Mesenteric fat pad (tissue), 1 donor: ENCODE measurements at places on chromosomes 2 and 18.

DNA sequence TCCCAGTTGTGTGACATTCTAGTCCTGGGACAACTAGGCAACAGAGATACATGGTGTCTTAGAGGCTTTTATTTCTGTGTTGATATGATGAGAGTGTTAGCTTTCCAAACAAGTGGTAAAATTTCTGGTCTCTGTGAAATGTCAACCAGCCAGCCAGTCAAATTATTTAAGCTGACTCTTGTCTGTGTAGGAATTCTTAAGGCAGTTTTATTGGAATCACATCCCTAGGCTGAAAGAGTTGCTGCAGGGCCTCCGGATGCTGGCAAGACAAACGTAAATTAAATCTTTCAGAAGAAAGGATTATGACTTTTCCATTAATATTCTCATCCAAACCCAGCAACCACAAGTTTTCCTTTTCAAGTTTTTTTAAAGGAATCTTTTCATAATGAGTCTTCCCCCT lies 44.6 kb downstream of the SERPINB7 start:
- no peak for DNase-seq

- no peak for DNase-seq
These were observed 65.1 kb downstream of the CUL3 start for GRCh38 chr2:224520064-224520463.

GRCh38 chr2:5794012-5794411 lies 101.8 kb downstream of the SOX11 start:
- DNase-seq: no peak

DNA sequence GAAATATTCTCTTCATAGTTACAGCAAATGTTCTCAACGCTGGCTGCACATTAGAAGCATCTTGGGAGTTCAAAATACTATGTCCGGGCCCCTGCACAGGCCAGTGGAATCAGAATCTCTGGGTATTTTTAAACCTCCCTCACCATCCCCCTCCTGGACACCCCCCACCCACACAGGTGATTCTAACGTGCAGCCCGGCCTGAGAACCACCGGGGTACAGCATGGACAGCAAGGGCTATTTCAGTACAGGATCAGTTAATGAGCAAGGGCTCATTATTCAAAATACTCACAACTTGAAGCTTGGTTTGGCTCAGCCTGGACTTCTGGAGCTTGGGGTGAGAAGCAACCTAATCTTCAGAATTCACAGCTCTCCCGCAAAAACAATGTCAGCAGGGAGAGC lies 31.4 kb downstream of the INO80C start:
- no peak for DNase-seq

- no peak for DNase-seq
These were observed 127.6 kb upstream of the LINC00305 start for GRCh38 chr18:64276311-64277090.

DNA sequence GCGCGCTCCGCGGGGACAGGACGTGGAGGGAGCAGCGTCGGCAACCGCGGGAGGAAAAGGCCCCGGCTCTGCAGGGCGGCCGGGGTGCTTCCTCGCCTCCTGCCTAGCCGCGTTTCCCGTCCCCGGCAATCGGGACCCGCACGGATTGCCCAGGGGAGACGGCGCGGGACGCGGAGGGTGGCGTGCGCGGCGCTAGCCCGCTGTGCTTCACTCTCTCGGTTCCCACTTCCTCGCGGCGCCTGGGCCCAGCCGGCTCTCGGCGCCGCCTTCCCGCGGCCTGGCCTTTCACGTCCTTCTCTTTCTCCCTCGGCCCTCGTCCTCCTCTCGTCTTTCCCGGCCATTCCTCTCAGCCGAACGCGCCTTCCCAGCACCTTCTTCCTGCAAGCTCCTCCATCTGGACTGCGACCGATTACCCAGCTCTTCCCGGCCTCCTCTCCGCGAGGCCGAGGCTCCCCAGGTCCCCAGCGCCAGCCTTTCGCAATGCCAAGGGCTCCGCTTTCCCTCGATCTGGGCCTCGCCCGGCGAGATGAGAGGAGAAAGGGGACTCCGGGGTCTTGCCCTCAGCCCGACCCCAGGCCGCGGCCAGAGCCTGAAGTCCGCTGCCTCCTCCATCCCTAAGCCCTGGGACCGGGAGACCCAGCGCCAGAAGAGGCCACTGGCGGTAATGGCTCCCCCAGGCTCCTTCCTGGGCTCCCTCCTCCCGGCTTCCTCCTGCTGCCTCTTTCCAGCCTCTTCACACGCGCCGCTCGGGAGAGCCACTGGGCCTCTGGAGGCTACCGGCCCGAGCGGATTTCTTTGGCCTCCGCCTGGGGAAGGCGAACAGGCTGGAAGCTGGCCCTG lies 34.3 kb upstream of the ATP6V1B1 start:
- DNase-seq: peak; percentile 88

DNA sequence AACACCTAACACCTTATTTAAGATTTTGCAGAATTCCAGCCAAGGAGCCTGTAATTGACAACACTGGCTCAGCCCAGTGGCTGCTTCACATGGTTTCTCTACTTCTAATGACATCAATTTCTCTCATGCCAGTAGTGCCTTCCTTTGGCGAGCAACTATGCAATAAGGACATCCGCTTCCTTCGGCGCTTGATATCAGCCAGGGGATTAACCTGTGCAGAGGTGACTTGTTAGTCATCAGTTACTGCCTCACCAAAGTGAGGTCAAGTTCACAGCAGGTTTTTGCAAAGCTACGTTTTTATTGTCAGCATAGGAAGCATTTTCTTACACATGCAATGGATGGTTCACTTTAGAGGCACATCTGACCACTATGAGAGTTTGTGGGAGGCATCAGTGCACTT lies 24.0 kb upstream of the EDAR start:
- no peak for DNase-seq

DNA sequence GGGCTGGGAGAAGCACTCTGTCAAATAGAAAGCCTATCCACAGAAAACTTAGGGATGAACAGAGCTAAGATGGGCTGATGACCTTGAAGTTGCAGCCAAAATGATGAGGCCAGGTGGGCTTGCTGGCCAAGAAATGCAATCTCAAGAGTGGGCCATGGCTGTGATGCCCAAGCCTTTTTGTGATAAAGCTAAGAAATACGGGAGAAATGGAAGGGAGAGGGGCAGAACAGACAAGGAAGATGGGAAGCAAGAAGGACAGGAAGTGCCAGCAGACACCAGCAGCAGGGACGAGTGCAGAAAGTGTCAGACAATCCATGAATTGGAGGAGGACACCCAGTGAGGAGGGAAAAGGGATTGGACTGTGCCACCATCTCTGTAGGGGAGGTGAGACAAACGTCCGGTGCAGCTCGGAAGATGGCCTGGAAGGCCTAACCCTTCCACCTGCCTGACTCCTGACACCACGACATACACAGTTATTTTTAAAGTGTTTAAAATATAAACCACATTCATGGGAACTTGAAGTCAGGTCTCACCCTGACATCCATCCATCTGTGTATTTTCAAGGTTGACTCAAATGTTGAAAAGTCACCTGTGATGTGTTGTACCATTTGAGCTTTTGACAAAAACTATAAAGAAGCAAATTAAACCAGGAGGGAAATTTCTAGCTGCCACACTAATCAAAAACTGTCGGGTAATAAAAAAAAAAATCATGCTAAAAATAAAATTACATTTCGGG lies 105.5 kb downstream of the BCL2 start:
- DNase-seq: no peak

DNA sequence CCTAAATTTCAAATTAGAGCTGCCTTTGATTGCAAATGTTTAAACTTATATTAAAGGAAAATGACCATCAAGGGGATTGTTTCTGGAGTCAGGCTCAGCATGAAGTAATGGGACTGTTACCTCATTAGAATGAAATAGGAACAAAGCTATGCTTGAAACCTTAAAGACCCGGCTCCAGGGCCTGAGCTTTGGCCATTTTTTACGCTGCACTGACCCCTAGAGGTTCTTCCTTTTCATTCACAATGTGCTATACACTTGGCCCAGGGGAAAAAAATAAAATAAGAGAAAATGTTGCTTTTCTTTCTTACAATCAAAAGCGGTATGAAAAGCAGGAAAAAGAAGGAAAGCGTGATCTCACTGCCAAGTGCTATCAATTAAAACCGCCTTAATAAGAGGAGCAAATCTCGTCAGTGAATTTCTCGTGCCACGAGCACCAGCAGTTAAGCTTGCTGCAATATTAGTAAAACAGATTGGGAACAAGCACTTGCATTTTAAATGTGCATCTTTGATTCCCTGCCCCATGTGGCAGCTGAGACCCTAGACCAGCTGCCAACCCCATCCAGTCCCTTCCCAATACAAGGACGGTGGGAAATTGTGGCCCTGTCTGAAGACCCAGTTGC lies 96.6 kb downstream of the MBD2 start:
- no peak for DNase-seq

DNA sequence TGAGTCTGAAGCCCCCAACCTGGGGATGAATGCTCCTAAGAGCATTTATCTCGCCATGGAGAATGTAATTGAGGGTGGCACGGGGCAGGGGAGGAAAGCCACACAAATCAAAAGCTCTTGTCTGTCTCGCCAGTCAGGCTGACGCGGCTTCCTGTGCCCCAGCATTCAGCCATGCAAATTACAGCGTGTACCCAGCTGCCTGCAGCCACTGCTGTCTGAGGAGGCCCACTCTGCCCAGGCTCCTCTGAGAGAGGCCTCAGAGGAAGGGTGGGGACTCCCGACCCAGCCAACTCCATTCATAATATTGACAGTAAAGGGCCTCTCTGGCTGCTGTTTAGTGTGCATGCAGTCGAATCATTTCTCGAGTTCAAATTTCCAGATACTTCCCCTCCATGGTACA lies 22.0 kb downstream of the SMAD7 start:
- DNase-seq: no peak

- no peak for DNase-seq
These were observed 36.0 kb downstream of the BCL11A start for GRCh38 chr2:60517446-60517845.

DNA sequence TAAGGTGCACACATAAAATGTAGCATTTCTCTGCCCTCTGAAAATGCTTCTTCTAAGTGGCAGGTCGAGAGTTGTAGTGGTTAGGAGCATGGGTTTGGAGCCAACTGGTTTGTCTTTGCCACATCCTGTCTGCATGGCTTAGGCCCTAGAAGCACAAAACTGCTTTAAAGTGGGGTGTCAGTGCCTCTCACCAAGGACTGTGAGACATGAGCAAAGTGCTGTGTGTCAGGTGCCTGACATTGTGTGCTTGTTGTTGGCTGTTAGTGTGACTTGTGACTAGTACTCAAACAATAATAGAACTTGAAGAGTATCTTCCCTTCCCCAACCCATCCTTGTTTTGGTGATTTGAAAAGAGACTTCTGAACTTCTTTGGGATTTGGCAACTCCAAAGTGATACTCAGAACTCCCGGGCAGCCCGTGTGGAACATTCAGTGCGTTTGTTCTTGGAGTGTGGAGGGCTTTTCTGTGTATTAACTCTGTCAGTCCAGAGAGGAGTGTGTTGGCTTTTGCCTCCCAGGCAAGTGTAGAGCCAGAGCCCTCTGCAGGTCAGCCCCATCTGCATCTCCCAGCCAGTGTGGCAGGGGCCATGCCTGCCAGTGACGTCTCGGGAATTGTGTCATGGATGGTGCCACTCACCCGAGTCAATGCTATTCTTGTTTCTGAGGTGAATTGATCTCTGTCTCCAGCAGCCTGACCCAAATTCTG lies 5.0 kb downstream of the MGAT5 start:
- DNase-seq: no peak

GRCh38 chr2:134727385-134727784 lies 8.6 kb upstream of the TMEM163 start:
- no peak for DNase-seq

GRCh38 chr2:163733301-163733938 lies 2.4 kb downstream of the FIGN start:
- no peak for DNase-seq

GRCh38 chr2:18950361-18950851 lies 361.0 kb upstream of the NT5C1B start:
- DNase-seq: no peak

GRCh38 chr2:98917031-98917471 lies 19.0 kb downstream of the CRACDL start:
- peak; percentile 53 for DNase-seq

GRCh38 chr2:115569547-115569946 lies 1127.1 kb downstream of the DPP10 start:
- no peak for DNase-seq

DNA sequence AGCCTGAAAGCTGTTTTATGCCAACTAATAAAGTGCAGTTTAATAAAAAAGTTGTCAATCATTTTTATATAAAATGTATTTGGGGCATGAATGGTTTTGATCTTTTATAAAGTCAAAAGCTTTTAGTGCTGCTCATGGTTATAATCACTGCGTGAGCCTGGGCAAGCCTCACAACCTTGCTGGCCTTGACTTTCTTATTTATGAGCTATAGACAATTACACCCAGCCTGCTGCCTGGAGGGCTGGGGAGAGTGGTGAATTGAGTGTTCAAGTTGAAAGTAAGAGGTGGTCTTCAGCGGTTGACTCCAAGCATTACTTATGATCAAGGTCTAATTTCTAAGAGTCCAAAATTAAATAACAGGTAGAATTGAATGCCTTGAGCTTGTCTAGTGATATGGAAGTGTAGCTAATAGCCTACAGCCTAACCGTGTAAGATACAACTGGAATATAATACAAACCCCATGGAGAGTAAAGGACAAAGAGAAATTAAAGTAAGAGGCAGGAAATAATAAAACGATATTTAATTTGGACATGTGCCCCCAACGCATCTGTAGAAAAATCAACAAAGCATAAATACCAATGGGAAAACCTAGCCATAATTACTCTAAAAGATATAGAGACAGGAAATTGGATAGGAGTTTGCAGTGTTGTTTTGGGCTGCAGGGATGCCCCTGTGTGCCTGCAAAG lies 106.0 kb upstream of the CYP1B1 start:
- DNase-seq: no peak

DNA sequence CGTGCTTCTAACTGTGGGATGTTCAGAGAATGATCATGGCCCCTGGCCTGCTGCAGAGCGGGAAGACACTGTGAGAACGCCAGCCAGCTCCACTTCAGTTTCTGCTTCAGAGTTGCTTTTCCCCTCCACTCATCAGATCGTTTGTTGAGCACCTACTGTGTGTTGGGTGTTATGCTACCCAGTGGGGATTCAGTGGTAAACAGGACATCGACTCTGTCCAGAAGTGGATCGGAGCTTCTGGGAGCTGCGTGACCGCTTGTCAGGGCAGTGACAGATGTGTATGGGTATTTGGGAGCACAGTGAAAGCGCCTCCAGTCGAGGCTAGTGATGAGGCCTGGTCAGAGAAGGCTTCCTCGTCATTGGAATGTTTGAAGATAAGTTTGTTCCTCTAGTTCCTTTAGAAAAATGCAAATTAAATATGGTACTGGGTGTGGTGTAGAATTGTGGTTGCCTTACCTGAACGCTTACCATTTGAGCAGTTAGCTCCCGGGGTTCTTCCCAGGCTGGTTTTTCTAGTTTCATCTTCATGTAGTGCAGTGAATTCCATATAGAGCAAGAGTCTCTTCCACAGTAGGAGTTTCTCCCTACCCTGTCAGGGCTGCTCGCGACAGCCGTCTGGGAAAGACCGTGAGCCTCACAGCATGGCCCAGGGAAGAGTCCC lies 2.8 kb downstream of the RAB12 start:
- DNase-seq: no peak

GRCh38 chr2:44100351-44100750 lies 68.3 kb upstream of the PPM1B start:
- no peak for DNase-seq

- DNase-seq: peak; percentile 33
These were observed 3.5 kb upstream of the HAAO start for GRCh38 chr2:42795841-42796301.

GRCh38 chr2:36473230-36473629 lies 117.7 kb downstream of the CRIM1 start:
- DNase-seq: no peak

- DNase-seq: no peak
These were observed 70.5 kb upstream of the DLX2 start for GRCh38 chr2:172173174-172173706.
